ENCODE measurements at places on chromosomes 11 and 22.

GRCh38 chr22:24188705-24189248, 7.5 kb downstream of the SUSD2 start:
- no peak for DNase-seq

GRCh38 chr22:48192920-48193319, 1430.5 kb downstream of the TBC1D22A start:
- no peak for DNase-seq

DNA sequence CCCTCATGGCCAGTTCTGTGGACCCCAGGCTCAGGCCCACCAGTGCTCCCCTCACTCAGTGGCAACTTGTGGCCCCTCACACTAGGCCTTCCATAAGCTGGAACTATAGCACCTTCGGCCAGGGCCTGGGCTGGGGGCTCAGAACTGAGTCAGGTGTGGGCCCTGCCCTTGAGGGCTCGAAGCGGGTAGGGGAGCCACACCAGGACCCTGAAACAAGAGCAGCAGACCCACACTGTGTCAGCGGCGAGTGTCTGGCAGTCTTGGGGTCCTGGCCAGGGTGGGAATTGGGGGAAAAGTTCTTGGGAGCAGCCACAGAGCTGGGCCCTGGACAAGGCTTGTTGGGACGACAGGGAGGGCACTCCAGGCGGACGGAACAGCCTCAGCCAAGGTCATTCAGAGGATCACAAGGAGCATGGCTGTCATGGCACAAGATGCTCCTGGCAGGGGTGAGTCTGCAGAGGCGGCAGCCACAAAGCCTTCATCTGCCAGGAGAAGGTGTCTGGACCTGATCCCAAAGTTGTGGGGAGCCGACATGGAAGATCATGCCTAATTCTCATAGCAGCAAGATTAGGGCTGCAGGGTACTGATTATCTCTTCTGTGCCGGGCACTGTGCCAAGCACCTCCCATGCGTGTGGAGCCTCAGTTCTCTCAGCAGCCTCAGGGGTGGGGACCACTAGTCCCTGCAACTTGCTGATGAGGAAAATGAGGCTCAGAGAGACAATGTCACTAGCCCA, 50.7 kb downstream of the SHISAL1 start:
- no peak for DNase-seq

DNA sequence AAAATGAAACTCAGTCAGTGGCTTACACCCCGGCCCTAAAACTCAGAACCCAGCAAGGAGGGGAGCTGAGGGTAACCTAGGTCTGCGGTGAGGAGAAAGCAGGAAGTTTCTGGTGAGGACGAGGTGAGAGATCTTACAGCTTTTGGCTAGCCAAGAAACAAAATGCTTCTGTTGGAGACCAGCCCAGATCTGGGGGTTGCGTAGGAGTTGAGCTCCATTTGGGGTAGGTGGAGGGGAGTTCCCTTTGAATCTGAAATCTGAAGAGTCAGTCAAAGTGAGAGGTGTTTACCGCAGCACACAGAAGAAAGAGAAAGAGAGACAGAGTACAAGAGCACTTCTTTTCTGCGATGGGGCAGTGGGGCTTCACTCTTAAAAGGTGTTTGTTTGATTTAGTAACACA, 29.6 kb downstream of the EHF start:
- DNase-seq = peak; percentile 74

- DNase-seq = no peak
Measured at GRCh38 chr22:48887394-48888332, 940.0 kb downstream of the BRD1 start.

GRCh38 chr22:40363059-40363458, 7.3 kb upstream of the SGSM3 start:
- no peak for DNase-seq

DNA sequence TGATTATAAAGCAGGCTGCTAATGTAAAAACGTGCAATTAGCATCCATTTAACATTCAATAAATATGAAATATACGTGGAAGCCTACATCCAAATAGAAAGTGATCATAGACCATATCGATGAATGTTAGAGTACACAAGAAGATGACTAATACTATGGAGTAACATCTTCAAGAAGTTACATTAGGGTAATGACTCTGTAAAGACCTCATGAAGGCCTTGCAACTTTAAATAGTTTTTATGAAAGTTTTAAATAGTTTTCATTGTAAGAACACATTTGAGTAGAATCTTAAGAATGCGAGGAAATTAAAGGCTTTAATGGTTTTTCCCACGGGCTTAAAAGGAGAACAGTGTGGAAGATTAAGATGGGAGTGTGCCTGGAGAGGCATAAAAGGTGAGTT, 1.4 kb downstream of the TRIM34 start:
- no peak for DNase-seq

DNA sequence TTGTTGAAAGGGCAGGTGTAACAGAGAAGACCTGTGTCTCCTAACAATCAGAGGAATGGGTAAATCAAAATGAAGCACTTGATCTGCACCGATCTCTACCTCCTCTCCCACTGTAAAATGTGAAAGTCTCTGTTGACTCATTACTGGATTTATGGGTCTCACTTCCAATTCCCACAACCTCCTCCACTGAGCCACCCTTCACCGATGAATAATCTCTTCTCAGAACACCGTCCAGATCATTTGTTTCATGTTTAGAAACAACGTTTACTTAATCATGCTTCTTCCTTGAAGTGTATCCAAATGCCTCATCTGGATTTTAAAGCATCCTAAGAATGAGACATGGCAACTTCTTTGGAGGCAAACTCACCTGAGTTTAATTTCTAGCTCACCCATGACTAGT, 643.6 kb downstream of the ETS1 start:
- DNase-seq = no peak

GRCh38 chr22:47162865-47163264, 400.4 kb downstream of the TBC1D22A start:
- no peak for DNase-seq

DNA sequence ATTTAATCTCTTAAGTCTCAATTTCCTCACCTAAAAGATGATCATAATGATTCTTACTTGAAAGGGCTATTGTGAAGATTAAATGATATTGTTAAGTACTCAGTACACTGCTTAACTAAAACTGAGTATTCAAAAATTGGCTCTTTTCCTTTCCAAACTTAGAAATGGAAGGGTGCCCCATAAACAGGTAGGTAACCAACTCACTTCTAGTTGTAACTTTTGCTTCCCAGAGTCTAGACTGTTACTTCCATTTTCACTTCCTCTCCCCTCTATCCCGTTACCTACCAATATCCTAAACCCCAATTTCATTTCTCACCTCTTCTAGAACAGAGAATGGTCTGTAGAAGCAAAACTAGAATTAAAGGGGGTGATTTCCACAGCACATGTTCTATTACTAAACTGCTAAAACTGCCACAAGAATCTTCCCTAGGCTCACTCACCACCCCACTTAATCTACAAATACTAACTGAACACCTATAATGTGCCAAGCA, 50.0 kb downstream of the RRAS2 start:
- DNase-seq = no peak

- no peak for DNase-seq
Measured at GRCh38 chr11:77471558-77472193, 2.2 kb downstream of the PAK1 start.

- no peak for DNase-seq
Measured at GRCh38 chr22:31354515-31354914, 8.4 kb upstream of the PATZ1 start.

Measured in activated CD4-positive, alpha-beta T cell treated with anti-CD3 and anti-CD28 coated beads for 24 hours (primary cell).